Thymus (tissue), 14 donors: ENCODE measurements at places on chromosomes 16 and 17.

- DNase-seq: no peak
These were observed 21.1 kb upstream of the AKTIP start for GRCh38 chr16:53523971-53524548.

- DNase-seq: no peak
These were observed 36.9 kb upstream of the WSB1 start for GRCh38 chr17:27257031-27257357.

DNA sequence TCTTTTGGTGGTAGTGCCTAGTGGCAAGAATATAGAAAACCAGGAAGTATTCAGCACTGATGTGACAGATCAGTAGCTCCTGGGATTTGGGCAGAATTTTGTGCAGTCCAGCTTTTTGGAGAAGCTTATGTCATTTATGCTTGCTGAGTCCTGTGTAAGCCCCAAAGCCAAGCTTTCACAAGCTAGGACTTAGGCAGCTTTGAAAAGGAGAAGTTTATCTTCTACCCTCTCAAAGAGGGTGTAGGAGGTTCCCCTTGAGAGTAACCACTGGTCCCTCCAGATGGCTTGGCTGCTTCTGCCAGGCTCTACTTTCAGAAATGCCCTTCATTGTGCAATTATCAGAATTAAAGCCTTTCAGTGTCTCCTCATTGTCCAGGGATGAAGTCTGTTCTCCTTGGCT lies 78.8 kb downstream of the CES1 start:
- DNase-seq: no peak

DNA sequence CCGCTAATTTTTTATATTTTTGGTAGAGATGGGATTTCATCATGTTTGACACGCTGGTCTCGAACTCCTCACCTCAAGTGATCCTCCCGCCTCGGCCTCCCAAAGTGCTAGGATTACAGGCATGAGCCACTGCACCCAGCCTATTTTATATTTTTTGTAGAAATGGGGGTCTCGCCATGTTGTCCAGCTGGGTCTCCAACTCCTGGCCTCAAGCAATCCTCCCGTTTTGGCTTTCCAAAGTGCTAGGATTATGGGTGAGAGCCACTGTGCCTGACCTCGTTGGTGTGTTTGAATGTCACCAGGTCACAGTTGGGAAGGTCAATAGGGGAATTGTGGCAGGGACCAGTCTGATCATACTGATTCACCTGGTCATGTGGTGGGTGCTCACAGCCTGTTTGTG lies 56.7 kb upstream of the NKD1 start:
- DNase-seq: no peak

- DNase-seq: no peak
These were observed 2.2 kb downstream of the LASP1 start for GRCh38 chr17:38872027-38872511.
